ENCODE measurements at places on chromosomes 3 and 15.
A peak's percentile ranks its signal among the peaks of the same experiment; 100 is the strongest.

DNA sequence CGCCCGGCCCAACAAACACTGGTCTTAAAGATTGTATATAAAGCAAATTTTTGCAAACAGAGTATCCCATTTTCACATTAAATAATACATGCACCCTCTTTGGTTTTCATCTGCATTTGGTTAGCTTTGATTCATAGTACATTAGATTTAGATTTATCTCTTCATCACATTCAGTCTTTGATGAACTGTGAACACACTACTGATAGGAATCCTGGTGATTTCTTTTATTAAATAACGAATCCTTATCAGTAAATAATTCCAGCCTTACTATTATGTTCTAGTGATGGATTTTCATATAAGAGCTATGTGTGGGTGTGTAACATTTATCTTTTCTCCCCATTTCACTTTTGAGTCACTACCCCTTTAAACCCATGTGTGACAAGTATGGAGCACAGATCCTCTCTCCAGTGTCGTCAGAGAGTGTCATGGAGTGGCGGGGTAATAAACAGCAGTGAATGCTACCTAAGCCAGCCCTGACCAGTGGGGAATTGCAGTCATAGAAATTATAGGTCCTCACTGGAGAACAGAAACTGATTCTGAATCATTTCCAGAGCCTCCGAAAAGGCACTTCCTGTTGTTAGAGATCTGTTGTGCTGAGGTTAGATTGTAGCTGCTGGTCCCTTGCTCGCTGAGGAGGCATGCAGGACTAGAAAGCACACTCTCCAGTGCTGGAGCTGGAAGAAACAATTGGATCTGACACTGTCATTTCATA, 22.0 kb downstream of the SLC7A14 start:
- no peak overlapping the region for H3K27ac ChIP-seq
- peaks cover 3% of the 10 kb centered on the region for H3K27me3 ChIP-seq
- H3K36me3 ChIP-seq = no peaks in the 10 kb centered on the region
- H3K4me1 ChIP-seq = peaks cover 8% of the 10 kb centered on the region
- DNase-seq = no peak
- H3K4me3 ChIP-seq = no peak overlapping the region

GRCh38 chr15:73308305-73308704, 60.5 kb downstream of the HCN4 start:
- H3K4me1 ChIP-seq = no peaks in the 10 kb centered on the region
- H3K27ac ChIP-seq = no peak overlapping the region
- peaks cover 16% of the 10 kb centered on the region for H3K36me3 ChIP-seq
- DNase-seq = no peak

GRCh38 chr3:17972476-17972875, 230.0 kb upstream of the TBC1D5 start:
- no peaks in the 10 kb centered on the region for H3K36me3 ChIP-seq
- no peak for DNase-seq
- H3K4me1 ChIP-seq = peaks cover 38% of the 10 kb centered on the region

GRCh38 chr3:191412759-191413158, 48.2 kb upstream of the PYDC2 start:
- H3K27me3 ChIP-seq = no peaks in the 10 kb centered on the region
- H3K27ac ChIP-seq = no peak overlapping the region
- peaks cover 6% of the 10 kb centered on the region for H3K36me3 ChIP-seq
- DNase-seq = no peak

GRCh38 chr3:53806182-53807116, 39.8 kb downstream of the CHDH start:
- no peak overlapping the region for H3K27ac ChIP-seq
- peaks cover 11% of the 10 kb centered on the region for H3K27me3 ChIP-seq
- H3K4me1 ChIP-seq = peaks cover 34% of the 10 kb centered on the region
- no peak for DNase-seq
- H3K4me3 ChIP-seq = no peak overlapping the region

DNA sequence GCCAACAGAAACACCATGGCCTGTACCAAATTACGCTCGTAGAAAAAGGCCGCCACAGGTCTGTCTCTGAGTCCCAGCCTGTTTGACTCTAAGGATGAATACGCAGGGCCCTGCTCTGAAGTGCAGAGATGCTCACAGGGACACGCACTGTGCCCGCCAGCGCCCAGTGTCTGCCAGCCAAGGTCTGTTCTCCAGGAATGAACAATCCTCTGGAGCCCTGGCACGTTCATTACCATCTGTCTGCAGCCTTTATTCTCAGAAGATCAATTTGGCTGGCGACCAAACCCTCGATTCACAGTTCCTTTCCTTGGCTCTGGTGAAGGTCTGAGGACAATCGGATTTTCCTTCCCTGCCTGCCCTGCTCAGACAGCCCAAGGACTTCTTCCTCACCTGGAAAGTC, 66.3 kb downstream of the NIPA2 start:
- peaks cover 59% of the 10 kb centered on the region for H3K36me3 ChIP-seq
- H3K27me3 ChIP-seq = no peaks in the 10 kb centered on the region
- H3K4me1 ChIP-seq = no peaks in the 10 kb centered on the region
- H3K4me3 ChIP-seq = no peak overlapping the region
- no peak for DNase-seq

- H3K27ac ChIP-seq = no peak overlapping the region
- peaks cover 6% of the 10 kb centered on the region for H3K36me3 ChIP-seq
- DNase-seq = no peak
- peaks cover 9% of the 10 kb centered on the region for H3K27me3 ChIP-seq
- H3K4me1 ChIP-seq = peaks cover 10% of the 10 kb centered on the region
Measured at GRCh38 chr3:160474416-160474838, 24.8 kb upstream of the TRIM59 start.

GRCh38 chr15:60854858-60855564, 374.1 kb downstream of the RORA start:
- no peak overlapping the region for H3K4me3 ChIP-seq
- no peak for DNase-seq
- peak overlapping the region; percentile 27 for H3K27ac ChIP-seq
- H3K4me1 ChIP-seq = peaks cover 31% of the 10 kb centered on the region
- peaks cover 14% of the 10 kb centered on the region for H3K36me3 ChIP-seq

DNA sequence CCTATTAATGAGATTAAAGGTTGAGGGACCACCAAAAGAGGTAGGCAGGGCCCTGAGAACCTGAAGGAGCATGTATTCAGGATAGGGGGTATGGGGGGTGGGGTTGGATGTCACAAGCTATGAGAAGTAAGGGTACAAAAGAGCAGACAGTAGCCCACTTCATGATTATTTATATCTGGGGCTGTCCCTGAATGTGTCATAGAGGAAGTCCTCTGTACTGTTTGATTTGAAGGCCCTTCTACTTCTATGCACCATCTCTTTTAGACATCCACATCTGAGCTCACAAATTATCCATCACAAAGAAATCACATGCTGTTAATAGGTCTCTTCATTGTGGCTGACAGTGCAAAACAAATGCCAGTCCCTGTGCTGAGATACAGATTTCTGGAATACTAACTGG, 68.6 kb downstream of the FHIT start:
- peaks cover 16% of the 10 kb centered on the region for H3K4me1 ChIP-seq
- H3K27ac ChIP-seq = no peak overlapping the region
- no peaks in the 10 kb centered on the region for H3K27me3 ChIP-seq
- peaks cover under 1% of the 10 kb centered on the region for H3K36me3 ChIP-seq
- no peak overlapping the region for H3K4me3 ChIP-seq
